ENCODE measurements at places on chromosomes 16 and 17. TPM values are rescaled to one million over a fixed set of nuclear protein-coding genes. Genes with fewer than 3 reads are reported as not detected.

NHLRC4 gene
- 0.88 TPM for polyA plus RNA-seq

MT1E gene
- 23.2 TPM for polyA plus RNA-seq

MAP2K3 gene
- 22.0 TPM for polyA plus RNA-seq

TBC1D26 gene
- polyA plus RNA-seq, result 0.22 TPM

HBA1 gene
- polyA plus RNA-seq, result 2,038 TPM

AMFR gene
- 59.3 TPM for polyA plus RNA-seq

CD79B gene
- 2.4 TPM for polyA plus RNA-seq

WNT3 gene
- not detected for polyA plus RNA-seq

TBX4 gene
- polyA plus RNA-seq, result 3.0 TPM

- DNase-seq, result no peak
Observed at GRCh38 chr17:69870091-69870530, 204.9 kb upstream of the KCNJ16 start.

GRCh38 chr17:78517421-78517820 is 59.8 kb downstream of the DNAH17 start:
- DNase-seq, result no peak

DNA sequence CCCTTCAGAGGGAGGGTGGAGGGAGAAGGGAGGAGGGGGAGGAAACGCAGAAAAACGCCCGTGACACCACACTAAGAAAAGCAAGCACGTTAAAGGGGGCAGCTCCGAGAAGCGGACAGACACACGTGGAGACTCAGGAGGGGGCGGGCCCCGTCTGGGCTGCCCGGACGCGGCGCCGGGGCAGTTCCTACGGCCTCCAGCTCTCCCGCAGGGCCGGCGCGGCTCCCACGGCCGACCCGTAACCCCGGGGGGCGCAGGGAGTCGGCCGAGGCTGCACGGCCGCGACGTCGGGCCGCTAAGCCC is 362 bp downstream of the KLHDC4 start:
- no peak for DNase-seq

DNA sequence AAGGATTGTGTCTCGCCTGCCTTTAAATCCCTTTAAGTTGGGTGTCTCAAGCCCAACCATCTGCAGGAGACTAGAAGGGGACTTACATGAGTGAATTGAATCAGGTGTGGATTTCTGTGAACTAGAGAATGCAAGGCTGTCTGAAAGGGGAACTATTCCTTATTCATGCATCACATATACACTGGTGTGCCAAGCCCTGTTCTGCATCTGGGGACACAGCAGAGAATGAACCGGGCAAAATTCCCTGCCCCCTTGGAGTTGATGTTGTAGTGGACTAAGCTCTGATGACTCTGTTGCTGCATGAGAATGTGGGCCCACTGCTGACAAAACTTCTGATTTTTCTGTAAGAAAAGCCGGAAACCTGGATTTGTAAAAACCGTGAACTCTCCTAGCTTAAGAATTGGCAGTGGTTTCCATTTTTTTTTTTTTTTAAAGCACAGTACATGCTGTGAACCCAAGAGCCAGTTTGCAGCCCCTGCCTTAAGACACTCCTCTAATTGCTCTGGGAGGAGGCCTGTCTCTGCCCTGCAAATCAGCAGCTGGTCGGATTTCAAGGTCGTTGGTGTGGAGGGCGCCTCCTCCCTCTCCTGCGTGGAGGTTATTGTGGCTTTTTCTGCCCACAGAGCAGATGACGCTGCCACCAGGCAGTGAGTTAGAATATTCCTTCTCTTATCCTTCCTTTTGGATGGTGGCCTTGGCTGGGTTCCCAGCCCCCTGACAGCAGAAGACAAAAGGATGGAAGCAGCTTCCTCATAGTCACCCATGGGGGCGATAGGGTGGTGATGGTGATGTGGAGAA is 131.0 kb downstream of the PRKCB start:
- DNase-seq, result no peak

- DNase-seq, result no peak
Observed at GRCh38 chr17:7831233-7831632, 2.8 kb upstream of the KDM6B start.

- no peak for DNase-seq
Observed at GRCh38 chr16:28112908-28113307, 49.4 kb upstream of the GSG1L start.

- DNase-seq, result no peak
Observed at GRCh38 chr17:59830846-59831486, 61.8 kb downstream of the TUBD1 start.

GRCh38 chr17:37274461-37274860 is 101.3 kb upstream of the C17orf78 start:
- DNase-seq, result no peak

DNA sequence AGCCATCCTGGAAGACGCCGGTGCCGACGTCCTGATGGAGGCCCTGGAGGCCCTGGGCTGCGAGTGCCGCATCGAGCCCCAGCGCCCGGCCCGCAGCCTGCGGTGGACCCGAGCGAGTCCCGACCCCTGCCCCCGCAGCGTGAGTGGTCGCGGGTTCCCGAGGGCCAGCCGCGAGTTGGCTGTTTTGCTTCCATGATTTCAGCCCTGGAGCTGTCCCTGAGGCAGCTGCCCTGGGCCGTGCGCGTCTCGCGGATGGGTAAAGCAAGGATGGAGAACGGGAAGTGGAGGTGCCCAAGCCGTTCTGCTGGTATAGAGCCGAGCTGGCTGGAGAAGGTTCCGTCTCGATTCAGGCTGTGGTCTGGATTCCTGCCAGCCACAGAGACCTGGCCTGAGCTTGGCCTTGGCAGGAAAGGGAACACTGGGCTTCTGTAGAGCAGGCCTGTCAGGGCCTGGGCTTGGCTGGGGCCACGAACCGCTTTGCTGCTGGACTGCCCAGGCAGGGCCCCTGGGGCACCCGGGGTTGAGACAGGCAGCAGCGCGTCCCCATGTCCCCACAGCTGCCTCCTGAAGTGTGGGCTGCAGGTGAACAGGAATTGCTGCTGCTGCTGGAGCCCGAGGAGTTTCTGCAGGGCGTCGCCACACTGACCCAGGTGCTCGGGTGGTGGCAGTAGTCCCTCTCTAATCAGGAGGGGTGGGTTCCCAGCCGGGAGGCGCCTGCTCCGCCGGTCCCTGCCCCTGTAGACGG is 941 bp upstream of the MRPS34 start:
- no peak for DNase-seq

DNA sequence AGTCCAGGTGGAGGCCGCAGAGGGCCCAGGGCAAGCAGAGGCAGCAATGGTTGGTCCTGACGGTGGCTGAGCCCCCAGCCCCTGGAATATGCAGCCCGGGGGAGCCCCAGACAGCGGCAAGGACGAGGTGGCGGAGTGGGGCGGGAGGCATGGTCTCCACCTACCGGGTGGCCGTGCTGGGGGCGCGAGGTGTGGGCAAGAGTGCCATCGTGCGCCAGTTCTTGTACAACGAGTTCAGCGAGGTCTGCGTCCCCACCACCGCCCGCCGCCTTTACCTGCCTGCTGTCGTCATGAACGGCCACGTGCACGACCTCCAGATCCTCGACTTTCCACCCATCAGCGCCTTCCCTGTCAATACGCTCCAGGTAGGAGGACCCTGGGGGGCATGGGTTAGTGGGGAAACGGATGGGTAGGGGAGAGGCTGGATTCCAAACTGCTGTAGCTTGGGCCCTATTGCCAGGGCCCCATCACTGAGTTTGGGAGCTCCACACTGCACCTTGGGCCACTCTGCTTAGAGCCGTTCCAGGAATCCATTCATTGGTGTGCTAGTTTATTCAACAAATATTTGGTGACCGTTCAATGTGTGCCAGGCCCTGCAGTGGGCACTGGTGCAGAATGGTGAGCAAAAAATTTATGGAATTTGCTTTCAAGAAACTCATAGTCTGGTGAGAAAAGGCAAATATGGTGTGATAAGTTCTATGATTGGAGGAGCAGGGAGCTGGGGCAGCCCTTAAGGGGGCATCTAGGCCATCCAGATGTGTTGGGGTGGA is 3.8 kb downstream of the RASL10B start:
- no peak for DNase-seq

DNA sequence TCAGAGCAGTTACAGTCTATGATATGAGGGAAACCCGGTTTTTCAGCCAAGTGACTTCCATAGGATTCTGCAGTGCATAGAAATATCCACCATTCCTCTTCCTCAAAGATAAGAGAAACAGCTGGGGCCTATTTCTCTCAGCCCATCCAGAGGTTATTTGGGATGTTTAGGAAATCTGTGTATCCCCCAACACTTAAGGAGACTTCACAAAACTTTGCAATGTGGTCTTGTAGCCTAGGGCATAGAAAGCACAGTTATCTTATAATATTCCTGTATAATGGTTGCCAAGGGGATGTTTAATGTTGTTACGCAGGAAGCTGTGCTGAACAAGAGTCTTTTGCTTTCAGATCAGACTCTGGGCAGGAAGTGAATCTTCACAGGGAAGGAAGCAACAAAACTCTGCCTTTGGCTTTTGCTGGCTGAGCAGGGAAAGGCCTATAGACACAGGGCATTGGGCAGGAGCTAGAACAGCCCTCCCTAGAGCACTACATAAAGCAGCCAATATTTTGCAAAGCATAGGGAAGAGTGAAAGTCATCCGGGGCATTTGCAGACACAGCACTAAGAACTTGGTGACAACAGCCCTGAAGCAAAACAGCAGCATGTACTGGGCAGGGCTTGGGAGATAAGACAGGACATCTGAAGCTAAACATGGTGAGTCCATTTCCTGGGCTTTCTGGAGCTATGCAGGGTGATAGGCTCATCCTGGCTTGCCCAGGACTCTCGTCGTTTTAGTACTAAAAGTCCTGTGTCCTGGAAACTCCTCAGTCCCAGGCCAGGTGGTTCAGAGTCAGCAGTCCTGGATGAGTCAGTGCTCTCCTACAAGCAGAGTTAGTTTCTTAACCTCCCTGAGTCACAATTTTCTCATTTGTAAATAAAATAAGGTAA is 18.7 kb upstream of the BEAN1 start:
- DNase-seq, result no peak

DNA sequence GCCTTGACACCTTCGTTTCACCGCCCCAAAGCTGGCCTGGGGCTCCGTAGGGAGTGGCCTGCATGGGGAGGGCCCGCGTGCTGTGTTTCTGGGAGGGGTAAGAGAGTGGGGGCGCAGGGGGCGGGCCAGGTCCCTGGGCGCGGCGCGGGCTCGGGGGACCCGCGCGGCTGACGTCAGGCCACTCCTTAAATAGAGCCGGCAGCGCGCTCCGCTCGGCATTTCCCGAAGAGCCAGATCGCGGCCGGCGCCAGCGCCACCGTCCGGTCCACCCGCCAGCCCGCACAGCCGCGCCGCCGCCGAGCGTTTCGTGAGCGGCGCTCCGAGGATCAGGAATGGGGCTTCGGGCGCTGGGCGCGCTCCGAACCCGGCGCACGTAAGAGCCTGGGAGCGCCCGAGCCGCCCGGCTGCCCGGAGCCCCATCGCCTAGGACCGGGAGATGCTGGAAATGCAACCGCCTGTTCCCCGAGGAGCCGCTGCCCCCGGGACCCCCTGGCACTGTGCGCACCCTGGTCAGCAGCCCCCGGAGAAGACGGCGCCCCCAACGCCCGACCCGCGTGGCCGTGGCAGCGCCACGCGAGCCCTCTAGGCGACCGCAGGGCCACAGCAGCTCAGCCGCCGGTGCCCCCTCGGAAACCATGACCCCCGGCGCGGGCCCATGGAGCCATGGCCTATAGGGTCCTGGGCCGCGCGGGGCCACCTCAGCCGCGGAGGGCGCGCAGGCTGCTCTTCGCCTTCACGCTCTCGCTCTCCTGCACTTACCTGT is at the start of gene HS3ST2:
Gene HS3ST2, plus strand, starts transcription at position 215 of the 763 bp plus-strand sequence. Its CDS starts 449 bp downstream, at position 664.
- no peak for DNase-seq

- DNase-seq, result no peak
Observed at GRCh38 chr16:47983999-47984580, 171.7 kb downstream of the ABCC12 start.

GRCh38 chr16:67664258-67664657 is 2.3 kb downstream of the ENKD1 start:
- no peak for DNase-seq

- no peak for DNase-seq
Observed at GRCh38 chr17:34567691-34568465, 11.5 kb upstream of the TMEM132E start.

GRCh38 chr16:27302126-27302525 is 11.6 kb upstream of the IL4R start:
- no peak for DNase-seq

GRCh38 chr16:27164352-27164751 is 39.0 kb upstream of the KDM8 start:
- DNase-seq, result no peak

- no peak for DNase-seq
Observed at GRCh38 chr17:67293251-67294203, 48.5 kb upstream of the HELZ start.

DNA sequence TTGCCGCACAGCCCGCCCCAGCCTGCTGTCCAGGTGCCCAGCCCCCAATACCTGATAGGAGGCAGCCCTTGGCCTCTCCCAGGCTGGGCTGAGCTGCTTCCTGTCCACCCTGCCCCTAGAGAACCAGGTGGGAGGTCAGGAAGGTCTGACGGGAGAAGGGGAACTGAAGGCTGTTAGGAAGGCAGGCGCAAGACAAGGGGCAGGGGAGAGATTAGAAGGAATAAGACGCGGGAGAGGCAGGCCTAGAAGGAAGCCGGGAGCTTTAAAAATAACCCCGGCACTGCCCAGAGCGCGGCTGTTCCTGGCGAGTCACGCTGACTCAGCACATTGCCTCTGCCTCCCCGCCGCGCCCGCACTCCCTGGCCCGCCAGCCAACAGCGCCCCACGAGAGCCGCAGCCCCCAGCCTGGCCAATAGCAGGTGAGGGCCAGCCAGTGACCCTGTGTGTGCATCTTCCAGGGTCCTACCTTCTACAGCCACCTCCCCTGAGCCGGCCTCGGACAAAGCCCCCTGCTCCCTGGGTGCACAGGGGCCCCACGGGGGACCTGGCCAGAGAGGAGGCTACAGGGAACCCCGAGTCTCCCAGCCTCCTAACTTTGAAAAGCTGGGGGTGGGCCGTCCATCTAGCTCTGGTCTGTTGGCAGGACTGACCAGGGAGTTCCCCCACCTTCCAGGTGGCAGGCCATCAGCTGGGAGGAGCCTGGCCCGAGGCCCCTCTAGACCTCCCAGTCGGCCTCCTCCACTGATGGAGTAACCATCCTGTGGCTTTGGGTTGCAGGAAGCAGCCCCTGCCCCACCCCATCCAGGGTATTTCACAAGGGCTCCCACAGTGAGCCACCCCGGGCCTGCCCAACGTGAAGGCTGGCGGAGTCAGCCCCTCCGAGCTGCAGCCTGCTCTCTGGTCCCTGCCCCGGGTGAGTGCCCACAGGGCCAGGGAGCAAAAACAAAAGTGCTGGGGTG is 4.0 kb downstream of the MAFG start:
- peak; percentile 44 for DNase-seq

DNA sequence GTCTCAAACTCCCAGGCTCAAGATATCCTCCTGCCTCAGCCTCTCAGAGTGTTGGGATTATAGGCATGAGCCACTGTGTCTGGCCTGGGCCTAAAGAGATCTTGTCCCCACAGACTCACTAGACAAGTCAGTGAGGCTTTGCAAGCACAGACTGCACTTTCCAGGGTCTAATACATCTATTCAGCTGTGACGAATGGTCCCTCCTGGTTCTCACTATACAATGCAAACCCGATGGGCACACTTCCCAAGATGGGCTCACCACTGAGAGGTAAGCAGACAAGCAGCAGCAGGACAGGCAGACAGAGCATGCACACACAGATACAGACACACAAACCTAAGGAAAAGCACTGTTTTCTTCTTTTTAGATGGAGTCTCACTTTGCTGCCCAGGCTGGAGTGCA is 8.8 kb downstream of the MBTPS1 start:
- no peak for DNase-seq

- no peak for DNase-seq
Observed at GRCh38 chr17:30309591-30309990, 17.8 kb upstream of the BLMH start.

All from muscle of arm (tissue), 14 donors.